ENCODE measurements at places on chromosomes 2 and 18.

DNA sequence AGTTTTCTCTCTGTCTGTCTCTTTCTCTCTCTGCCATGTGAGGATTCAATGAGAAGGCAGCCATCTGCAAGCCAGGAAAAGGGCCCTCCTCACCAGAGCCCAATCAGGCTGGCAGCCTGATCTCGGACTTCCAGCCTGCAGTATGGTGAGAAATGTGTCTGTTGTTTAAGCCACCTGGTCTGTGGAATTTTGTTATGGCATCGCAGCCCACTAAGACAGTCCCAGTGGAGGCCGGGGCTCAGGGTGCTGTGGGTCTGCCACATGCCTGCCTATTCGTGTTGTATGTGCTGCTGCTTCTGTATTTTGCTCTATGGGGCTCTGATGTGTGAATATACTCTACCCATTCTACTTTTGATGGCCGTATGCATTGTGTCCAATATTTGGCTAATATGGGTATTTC is 139.0 kb upstream of the HS6ST1 start:
- DNase-seq = no peak

- DNase-seq = no peak
These were observed 69.8 kb upstream of the RASGRP3 start for GRCh38 chr2:33406622-33407021.

GRCh38 chr2:85548608-85548900 is 9.6 kb downstream of the MAT2A start:
- DNase-seq = no peak

- DNase-seq = no peak
These were observed 84.8 kb downstream of the CCBE1 start for GRCh38 chr18:59612381-59612780.

DNA sequence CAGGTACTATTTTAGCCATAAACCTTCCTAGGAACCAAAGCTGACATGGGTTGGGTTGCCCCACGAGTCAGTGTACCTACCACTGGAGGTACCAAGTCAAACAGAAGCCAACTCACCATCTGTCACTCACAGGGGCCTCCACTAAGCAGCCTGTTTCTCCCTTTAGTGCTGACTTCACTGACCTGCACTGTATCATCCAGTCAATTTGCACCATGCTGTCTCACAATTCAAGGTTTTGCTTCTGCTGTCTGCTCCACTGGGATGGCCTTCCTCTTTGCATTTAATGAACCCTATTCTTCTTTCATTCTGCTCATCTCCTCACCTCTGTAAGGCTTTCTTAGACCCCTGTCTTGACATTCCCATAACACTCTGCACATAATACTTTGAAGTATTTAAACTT is 47.2 kb downstream of the EIF2AK3 start:
- DNase-seq = no peak

GRCh38 chr18:59918997-59919396 is 19.2 kb downstream of the PMAIP1 start:
- DNase-seq = no peak

GRCh38 chr2:235666213-235666781 is 172.5 kb downstream of the AGAP1 start:
- DNase-seq = peak; percentile 93

DNA sequence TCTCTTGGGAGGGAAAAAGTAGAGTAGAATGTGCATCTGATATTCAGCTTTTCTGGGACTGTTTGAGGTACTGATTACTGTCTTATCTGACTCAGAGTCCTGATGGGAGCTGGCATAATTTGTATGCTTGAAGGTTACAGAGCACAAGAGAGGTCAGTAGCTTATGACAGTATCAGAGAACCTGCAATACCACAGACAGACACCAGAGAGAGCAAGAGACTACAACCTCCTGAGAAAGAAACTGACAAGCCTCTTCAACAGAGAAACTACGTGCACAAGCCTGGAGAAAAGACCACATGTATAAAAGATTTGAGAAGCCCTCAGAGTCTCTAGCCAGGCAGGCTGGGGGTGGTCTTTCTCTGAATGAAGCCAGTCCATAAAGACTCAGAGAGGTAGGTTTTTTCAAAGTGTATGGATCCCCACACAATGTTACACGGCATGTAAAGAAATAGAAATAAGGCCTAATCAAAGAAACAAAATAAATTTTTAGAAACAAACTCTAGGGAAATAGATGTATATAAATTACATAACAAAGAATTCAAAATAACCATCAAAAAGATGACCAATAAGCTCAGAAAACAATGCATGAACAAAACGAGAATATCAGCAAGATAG is 568.3 kb downstream of the LRRTM4 start:
- DNase-seq = peak; percentile 62

- DNase-seq = no peak
These were observed 10.5 kb upstream of the FAM124B start for GRCh38 chr2:224412141-224413015.

- DNase-seq = no peak
These were observed 35.8 kb downstream of the PUM2 start for GRCh38 chr2:20314562-20315501.

DNA sequence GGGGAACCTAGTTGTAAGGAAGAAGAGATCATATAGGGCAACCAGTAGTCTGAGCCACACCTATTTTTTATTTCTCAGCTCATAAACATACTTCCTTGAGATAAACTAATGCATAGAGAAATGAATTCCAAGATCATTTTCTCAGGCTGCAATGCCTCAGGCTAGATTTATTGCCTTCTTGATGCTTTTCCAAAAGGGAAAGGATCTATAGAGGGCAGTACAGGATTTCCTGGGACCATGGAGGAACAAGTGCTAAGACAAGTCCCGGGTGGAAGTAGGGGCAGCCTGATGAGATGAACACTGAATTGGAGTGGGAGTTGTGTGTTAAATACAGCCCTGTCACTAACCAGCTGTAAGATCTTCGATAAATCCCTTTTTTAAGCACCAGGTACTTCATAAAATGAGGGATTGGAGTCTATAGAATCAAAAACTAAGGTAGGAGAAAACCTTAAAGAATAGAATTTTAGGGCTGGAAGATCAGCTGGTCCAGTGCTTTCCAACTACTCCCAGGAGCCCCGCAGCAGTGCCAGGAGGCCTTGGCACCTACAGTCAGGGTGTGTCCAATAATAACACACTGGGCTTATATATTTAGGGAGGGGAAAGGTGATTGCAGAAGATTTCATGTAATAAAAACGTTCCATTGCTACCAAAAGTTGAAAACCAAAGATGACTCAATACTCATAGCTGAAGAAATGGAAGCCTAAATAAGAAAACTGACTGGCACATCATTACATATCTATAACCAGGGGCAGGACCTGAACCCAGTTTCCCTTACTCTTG is 58.1 kb downstream of the SERTAD2 start:
- DNase-seq = no peak

GRCh38 chr2:182980115-182980514 is 58.1 kb downstream of the NCKAP1 start:
- peak; percentile 14 for DNase-seq

DNA sequence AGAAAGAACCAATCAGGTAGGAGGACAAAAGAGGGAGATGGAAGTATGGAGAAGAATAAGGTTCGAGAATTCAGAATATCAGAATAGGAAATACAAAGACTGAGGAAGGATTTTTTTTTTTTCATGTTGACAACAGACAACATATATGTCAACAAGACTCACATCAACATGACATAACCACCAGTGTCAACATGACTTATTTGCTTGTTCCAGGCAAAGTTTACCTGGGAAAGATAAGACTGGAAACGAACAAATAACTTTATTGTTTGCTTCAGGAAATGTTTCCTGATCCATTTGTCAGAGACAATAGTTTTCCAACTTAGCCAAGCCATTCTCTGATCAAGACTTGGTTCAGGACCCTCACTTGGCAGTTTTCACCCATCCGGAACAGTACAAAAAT is 321.9 kb upstream of the NETO1 start:
- DNase-seq = no peak

DNA sequence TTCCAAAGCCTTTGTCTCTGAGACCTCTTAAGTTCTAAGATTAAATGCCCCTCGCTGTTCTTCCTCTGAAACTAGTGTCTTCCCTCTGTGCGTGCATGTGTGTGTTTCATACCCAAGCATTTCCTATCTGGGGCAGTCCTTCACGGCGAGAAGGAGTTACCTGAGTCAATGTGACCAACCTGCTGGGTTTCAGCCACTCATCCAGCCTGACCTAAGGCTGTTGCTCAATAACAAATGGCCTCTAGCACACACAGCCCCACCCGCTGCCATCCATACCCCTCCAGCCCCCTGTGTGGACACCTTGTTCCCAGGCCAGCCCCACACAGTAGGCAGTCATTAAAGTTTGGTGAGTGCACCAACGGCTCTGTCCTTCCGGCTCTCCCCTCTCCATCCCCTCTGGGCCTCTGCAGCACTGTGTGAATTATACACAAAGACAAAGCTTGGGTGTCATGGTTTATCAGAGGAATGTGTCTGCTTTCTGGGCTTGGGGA is 53.8 kb upstream of the FOSL2 start:
- DNase-seq = no peak

DNA sequence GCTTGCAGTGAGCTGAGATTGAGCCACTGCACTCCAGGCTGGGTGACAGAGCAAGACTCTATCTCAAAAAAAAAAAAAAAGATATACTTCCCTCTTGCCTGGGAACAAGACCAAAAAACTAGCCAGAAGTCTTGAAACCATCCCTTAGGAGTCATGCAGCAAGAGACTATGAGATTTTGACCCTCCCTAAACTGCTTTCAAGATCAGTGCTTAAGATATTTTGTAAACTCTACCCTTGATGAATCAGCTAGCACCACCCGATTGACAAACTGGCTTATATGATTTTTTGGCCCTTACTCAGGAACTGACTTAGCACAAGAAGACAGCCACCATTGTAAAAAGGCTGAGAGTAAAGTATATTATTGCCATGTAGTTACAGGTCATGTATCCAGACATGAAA is 3.8 kb downstream of the SULT1C3 start:
- DNase-seq = no peak

GRCh38 chr18:13568443-13569392 is 157.6 kb downstream of the FAM210A start:
- DNase-seq = no peak

- no peak for DNase-seq
These were observed 27.7 kb upstream of the TRAPPC8 start for GRCh38 chr18:31970617-31971016.

DNA sequence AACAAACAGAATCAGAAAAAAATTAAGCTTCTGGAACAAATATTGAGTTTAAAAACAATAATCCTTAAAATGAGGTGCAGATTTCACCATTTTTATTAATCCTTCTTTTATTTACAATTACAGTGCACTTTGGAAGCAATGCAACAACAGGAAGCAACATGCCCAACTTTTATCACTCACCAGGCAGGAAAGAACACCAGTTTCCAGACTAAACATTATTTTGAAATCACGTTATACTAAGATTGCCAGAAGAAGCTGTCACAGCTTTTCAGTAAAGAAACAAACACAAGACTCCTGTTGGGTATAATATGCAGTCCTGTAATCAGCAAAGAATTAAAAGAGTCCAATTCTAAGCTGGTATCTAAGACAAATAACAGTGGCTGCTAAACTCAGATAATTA is 137.9 kb upstream of the ZC3H15 start:
- no peak for DNase-seq

DNA sequence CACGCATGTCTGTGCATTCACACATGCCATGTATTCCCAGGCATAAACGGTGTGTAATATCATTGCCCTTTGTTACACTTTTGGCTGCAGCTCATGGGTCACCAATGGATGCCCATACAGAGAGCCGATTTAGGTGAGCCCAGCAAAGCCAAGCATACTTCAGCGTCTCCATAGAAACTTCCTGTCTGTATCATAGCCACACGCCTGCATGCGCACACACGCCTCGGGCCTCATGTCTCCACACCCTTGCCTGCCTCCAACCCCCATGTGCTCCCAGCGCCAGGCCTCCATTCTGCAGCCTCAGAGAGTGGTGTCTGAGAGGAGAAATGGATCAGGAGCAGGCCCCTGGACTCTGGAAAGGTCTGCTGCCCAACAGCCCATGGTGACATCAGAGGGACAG is 33.5 kb upstream of the SELENOI start:
- DNase-seq = no peak

DNA sequence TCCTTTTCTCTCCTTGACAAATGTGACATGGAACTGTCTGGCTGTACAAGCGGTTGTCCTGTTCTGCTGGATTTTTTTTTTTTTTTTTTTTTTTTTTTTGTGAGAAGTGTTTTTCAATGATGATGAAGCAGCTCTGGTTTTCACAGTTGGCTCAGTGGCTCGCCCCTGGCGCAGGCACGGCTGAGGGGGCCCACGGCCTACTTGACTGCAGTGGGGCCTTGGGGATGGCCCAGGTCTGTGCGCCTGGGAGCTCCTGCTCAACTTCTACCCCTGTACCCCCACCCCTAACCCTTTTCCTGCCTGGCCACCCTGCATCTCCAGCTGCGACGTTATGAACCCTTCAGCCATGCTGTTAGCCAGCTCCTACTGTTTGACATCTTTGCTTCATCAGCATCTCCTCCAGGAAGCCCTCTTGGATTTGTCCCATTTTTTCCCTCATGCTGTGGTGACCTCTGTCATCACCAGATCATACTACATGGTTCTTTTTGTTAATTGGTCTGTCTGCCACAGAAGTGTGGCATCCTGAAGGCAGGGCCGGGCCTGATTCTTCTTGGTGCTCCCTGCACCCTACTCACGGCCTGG is 167.9 kb downstream of the INHBB start:
- no peak for DNase-seq

DNA sequence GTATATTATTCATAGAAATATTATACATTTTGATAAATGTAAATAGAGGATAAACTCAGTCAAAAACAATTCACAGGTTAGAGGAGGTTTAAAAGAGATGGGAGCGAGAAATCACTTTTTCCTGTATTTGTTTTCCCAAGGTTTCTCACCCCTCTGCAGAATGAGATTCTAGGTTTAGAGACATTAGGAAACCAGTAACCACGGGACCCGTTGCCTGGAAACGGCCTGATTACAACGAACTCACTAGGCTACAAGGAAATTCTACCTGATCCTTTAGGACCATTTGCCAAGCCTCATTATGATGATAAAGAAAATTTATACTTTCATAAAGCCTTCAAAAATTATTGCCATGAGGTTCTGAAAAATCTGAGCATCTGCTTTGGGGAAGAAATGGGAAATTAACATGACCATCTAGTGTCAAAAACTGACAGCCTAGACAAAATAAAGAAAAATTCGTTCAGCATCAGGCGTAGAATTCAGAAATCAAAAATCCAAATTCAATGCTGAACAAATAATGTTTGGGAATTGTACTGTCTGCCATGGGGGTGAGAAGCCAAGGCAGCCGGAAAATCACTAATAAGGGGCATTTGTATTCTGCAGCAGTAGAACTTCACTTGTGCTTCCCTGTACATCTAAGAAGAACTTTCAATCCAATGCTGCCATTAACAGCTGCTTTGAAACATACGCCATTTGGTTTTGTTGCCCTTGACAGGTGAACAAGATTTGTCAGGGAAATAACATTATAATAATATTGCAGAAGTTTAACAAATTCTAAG is 262.3 kb downstream of the NRXN1 start:
- DNase-seq = peak; percentile 57

DNA sequence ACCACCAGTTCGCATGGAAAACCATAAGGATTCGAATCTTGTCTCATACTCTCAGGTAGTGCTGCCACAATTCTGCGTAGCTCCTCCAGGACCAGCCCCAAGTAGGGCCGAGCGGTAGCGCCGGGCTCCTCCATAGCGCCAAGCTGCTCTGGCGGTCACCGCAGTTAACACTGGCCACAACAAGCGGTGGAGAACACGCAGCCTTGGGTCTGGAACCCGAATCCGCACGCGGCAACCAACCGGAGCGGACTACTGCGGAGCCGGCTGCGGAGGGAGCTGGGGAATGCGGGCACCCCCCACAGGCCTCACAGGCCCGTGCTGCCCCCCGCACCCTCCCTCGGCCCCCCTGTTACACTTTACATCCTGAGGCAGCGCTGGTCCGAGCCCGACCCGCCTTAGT is 531.5 kb downstream of the STK39 start:
- no peak for DNase-seq

- DNase-seq = no peak
These were observed 23.5 kb downstream of the MBP start for GRCh38 chr18:77108821-77109647.

All from NCI-H2081 (cell line).